ENCODE measurements at places on chromosomes 2 and 18.
A peak's percentile ranks its signal among the peaks of the same experiment; 100 is the strongest.

DNA sequence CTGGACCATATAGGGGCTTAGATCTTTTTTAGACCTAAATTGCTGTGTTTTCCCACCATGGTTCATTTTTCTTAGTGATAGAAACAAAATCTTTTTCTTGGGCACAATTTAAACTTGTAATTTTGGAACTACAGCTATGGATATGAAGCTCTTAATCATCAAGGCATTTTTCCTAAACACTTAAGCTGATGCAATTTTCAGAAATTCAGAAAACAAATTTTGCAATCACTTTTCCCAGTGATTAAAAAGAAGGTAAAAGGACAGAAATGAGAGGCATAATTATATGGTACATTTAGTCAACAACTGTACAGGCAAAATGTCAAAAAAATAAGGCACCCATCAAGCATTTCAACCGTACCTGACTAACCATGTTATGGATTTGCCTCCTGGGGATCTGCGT is 665.4 kb downstream of the XIRP2 start:
- DNase-seq: no peak

GRCh38 chr2:239429473-239430350 is 28.9 kb upstream of the HDAC4 start:
- peak; percentile 71 for DNase-seq

GRCh38 chr2:36839976-36840617 is 126.2 kb downstream of the STRN start:
- no peak for DNase-seq

- DNase-seq: no peak
Measured at GRCh38 chr2:221102896-221103688, 469.0 kb downstream of the EPHA4 start.

GRCh38 chr2:34242763-34243123 is 643.6 kb upstream of the FAM98A start:
- DNase-seq: no peak

DNA sequence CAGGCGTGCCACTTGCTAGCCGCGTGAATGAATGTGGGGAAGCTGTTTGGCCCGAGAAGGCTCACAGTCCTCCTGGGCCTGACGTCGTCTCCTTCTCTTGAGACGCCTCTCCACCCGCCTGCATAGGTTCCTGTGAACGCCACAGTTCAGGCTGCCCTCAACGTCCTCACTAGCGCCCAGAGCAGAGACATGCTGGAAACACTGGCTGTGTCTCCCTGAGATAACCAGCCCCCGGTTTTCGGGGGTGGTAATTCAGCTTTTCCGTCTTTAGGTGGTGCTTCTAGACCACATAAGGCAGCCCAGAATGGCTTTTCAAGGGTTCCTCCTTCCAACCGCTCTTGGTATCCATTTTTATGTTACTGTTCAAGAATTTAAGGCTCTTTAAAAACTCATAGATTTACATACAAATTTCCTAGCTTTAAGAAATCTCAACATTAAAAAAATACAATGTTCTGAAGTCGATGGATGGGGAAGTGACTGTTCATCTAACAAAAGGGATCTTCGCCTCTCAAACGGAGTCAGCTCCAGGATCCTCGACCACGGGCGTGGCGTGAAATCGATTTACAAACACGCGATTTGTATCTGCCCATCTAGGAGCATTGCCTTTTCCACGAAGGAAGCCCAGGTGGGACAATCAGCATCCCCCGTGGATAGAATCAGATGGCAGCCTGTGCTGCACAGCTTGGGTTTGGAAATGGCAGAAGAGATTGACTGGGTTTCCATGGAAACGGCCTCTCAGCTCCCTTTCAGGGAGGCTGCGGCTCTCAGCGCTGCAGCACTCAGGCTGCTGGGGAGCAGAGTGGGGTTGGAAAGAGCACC is 110.6 kb upstream of the PXDN start:
- peak; percentile 84 for DNase-seq

DNA sequence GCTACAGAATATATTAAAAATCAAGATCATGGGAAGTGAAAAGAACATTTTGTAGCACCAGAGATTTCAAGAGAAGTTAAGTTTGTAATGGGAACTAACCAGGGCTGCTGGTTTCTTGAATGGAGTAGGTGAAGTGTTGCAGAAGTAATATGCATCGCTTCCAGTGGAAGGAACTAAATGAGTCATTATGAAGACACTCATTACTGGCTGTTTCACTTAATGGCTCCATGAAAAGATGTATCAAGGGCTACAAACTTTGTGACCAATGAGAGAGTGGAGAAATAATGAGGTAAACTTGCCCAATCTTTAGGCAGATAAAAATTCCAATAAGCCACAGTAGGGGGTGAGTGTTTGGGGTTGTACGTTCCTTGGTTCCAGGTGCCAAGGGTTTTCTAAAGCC is 380.4 kb upstream of the POU3F3 start:
- no peak for DNase-seq

DNA sequence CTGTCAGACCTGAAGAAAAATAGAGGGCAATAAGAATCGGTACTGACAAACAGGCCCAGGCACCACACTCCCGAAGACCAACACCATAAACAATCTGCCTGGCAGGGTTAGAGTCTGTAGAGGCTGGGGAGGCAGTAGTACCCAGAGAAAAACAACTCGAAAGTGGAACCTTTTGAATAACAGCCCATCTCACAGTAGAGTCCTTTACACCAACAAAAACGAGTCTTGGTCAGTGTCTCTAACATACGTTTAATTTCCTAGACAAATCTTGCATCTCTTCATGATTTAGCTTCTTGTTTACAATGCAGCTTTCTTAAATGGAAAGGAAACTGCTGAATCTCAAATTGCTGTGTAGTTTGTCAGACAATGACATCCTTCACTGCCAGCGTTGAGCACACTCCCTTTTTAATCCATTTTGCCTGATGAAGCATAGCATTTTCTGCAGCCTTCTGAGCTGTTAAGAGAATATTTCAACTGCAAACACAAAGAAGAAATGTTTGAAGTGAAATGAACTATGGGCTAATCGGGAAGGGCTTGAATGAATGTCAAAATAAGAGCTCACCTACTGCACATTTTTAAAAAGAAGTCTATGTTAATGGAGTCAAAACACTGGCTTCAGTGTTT is 73.1 kb upstream of the DSG1 start:
- no peak for DNase-seq

DNA sequence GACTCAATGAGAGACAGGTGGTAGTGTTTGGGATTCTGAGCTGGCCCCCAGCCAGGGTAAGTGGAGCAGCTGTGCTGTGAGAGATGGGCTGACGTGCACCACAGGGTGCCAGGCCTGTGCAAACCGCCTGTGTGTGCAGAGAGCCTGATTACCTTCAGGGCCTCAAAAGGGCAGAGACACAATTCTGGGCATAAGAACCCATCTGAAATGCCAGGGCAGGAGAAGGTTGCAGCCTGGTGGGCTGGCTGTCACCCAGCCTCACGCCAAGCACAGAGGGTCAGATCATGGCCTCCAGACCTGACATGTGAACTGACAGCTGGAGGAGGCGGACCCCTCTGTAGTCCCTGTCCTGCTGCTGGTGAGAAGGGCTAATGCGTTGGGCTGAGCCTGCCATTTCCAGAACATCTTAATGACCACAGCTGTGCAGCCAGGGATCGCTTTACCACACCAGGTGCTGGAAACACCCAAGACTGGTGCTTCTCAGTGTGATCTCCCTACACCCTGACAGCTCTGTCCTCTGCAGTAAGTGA is 100.9 kb downstream of the ARL4C start:
- peak; percentile 96 for DNase-seq

DNA sequence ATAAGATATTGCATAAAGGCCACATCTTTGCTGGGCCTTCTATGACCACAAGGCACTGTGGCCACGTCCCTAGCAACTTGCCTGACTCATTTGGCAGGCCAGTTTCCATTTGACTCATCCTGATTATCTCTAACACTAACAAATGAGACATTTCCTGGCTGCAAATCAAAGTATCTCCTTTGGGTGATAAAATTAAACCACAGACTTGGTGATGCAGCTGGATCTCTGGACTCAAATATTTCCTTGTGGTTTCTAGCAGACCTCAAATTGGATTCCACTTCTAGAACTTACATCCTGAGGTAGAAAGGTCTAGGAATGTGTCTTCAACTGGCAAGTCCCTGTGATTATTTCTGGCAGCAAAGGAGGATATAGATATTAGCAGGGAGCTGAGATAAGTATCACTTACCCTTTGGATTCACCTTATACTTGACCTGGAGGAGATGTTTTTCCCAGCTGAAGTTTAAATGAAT is 167.9 kb upstream of the NXPH2 start:
- DNase-seq: no peak

DNA sequence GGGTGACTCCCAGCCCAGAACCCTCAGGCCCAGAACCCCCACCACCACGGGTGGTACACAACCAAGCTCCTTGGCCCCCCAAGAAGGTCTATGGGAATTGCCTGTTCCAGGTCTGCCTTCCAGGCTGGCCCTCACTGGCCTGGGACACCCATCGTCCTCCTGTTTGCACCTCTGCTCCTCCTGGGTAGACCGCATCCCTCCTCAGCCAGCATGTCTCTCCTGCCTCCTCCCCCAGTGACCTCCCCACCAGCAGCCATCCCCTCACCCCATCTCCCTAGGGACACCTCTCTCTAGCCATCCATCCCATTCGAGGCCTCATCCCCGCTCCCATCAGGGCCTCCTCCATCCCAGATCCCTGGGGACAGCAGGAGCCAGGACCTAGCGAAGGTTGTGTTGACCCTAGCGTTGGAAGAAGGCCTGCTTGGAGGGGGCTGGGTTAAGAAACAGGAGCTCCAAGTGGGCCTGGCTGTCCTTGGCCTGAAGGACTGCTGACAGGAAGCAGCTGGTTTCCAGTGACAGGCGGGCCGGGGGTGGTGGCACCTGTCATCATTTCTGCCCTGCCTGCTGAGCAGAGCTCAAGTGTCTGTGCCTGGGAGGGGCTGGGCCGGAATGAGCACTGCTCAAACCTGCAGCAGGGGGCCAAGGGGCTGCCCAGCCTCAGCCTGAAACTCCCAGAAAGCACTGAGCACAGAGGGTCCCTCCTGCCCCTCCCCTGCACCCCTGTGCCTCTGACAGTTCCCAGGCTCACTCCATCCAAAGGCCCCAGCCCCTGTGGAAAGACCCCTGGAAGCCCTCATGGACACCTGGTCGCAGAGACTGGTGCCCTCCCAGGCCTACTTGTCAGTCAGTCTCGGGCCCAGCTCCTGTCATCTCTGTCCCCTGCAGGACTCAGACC is 96.0 kb upstream of the OTOS start:
- DNase-seq: peak; percentile 32

- no peak for DNase-seq
Measured at GRCh38 chr18:28757466-28758008, 580.6 kb upstream of the CDH2 start.

DNA sequence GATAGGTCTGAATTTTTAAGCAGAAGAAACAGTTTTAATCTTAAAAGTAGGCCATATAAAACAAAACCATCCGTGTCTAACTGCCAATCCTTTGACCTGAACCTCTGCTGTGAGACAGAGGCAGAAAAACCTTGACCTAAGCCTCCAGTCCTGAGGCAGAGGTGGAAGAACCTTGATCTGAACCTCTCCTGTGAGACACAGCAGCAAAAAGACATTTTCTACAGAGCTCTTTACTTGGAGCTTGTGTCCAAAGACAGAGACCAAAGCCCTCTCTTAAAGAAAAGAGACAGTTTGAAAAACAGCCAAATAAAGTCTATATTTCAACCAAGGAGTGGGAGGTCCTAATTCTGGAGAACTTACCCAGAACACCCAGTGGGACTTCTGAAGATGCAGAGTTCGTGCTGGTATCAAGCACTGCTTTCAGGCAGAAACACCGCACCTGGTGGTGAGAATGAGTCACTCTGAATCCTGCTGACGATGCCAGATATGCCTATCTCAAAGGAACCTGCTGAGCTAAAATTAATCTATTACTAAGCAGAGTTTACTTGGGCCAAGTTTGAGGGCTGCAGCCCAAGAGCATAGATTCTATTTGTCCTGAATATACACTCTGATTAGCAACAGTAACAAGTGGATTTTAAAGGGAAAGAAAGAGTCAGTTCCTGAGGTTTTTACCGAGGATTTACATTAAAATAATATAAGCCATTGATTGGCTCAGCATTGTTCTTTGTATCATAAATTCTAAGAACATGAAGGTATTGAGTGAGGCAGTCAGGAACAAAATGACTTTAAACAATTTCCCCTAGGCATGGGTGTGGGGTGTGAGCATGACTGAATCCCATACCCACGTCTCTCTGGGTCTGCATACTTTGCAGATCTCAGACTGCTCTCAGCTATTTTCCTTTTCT is 806.4 kb downstream of the TRIB2 start:
- no peak for DNase-seq

- no peak for DNase-seq
Measured at GRCh38 chr2:85777441-85777861, 23.7 kb downstream of the ATOH8 start.

- DNase-seq: peak; percentile 6
Measured at GRCh38 chr2:44295633-44296359, 20.5 kb downstream of the SLC3A1 start.

- no peak for DNase-seq
Measured at GRCh38 chr18:79544386-79544963, 135.1 kb upstream of the CTDP1 start.

DNA sequence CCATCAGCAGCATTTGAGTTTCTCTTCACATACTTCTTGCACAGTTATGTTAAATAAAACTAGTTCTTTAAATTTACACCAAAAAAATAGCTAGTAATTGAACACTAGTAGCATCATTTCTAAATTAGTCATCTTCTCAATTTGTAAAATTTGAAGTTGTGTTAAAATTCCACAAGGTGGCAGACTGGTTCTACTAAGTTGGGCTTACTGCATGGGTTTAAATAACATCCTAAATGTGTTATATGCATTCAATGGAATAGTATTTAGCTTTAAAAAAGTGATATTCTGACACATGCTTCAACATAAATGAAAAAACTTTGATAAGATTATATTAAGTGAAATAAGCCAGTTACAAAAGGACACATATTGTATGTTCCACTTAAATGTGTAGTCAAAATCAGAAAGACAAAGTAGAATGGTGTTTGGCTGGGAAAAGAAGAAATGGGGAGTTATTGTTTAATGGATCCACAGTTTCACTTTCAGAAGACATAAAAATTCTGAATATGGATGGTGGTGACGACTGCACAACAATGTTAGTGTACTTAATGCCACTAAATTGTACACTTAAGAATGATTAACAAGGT is 28.7 kb upstream of the RPRD1A start:
- peak; percentile 64 for DNase-seq

- peak; percentile 94 for DNase-seq
Measured at GRCh38 chr2:75491129-75491753, 69.5 kb downstream of the EVA1A start.

GRCh38 chr2:53442093-53442492 is 325.5 kb upstream of the CHAC2 start:
- no peak for DNase-seq

All from NCI-H146 (cell line).